T-helper 22 cell (primary cell): ENCODE measurements at places on chromosomes 4 and X.

GRCh38 chr4:100823066-100823992 lies 305.5 kb upstream of the EMCN start:
- DNase-seq, result no peak

DNA sequence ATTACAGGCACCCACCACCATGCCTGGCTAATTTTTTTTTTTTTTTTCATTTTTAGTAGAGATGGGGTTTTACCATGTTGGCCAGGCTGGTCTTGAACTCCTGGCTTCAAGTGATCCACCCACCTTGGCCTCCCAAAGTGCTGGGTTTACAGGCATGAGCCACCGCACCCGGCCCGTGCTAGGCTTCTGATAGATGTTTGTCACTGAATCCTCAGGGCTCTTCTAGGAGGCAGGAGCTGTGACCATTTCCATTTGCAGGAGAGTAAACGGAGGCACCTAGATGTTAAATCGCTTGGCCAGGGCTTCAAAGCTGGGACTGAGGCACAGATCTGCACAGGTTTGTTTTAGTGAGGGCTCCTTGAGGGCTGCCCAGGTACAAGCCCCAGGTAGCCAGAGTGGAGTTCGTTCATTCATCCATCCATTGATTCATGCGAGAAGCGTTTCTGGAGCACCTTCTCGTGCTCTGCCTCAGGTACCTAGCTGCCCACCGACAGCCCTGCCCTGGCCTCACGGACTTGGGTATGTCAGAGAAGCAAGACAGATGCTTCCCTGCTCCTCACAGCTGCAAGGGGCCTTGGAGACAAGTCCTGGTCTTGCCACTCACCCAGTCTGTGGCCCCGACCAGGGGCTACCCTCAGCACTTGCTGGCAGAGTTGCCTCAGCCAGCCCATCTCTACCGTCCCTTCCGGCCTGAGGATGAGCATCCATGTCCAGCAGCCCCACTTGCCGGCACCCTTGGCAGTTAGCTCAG lies 106.4 kb downstream of the PSAPL1 start:
- no peak for DNase-seq

DNA sequence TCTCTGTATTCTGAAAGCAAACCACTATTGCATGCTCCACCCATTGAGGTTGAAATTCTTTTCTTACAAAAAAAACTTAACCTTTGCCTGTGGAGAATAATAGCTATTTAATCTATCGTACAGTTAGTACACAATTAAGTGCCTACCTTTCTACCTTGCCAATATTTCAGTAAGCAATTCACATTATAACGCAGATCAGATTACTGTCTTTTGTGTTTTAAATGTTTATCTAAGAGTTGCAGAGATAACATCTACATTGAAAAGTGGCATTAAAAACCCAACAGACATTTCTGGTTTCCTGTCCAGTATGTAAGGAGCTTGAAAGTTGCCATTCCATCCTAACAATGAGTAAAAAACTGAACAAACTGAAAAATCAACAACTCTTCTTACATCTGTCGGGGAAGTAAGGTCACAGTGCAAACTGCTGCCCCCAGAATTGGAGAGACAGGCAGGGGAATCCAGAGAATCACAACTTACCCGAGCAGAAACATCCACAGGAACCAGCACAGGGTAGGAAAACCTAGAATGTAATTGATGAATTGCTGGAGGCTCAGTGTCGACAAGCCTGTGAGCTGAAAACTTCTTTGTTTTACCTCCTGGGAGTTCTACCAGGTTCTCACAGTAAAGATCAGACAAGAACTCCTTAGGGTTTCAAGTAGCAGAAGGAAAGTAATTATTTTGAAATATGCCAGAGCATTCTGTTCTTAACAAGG lies 27.3 kb upstream of the ACSL4 start:
- DNase-seq, result no peak

GRCh38 chr4:95156452-95156765 lies 392.4 kb downstream of the UNC5C start:
- DNase-seq, result no peak

DNA sequence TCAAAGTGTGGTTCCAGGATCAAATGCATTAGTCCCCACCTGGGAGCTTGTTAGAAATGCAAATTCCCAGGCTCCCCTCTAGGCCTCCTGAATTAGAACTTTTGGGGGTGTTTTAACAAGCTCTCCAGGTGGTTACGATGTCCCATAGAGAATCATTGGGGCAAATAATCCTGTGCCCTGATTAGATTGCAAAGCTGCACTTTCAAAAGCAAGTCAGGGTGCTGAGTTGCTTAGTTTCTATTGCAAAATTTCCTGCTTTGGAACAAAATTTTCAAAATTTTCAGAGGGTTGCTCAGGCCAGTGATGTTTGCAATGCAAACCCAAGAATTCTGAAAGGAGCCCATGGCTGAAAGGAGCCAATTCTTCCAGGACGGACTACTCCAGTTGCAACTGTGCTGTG lies 71.0 kb downstream of the MGST2 start:
- DNase-seq, result no peak

- no peak for DNase-seq
These were observed 33.4 kb upstream of the KLHL34 start for GRCh38 chrX:21691512-21692018.

DNA sequence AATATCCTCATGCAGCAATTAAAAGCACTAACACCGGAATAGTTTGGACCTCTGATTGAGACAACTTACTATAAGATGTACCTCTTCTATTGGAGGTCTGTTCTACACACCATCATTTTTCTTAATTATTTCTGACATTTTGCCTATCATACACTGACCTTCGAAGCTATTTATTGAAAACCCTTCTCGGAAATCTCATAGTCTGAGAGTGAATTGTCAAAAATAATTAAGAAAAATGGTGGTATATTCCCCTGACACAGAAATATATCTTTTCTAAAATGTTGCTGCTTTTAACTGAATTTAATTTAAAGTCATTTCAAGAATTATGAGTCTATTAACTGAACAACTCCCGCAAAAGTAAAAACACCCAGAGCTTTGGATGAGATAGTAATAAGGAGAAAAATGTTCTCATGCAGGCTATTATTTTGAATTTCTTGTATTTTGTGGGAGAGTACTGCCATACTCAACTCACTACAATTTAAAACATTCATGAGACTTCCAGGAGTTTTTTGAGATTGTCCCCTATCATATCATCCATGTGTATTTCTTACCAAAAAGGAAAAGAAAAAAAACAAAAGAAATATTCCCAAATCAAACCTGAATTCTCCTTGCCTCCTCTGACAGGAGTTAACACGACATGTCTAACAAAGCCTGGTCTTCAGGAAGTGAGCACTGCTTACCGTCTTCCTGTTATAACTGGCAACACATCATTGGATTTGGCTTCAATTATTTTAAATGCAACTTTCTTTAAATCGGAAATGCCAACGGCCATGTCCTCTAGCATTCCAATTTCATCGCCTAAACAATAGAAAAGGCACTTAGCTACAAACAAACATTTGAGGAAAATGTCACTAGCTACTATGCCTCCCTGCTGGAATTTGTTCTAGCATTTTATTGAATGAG lies 485.3 kb downstream of the IL15 start:
- no peak for DNase-seq

- DNase-seq, result no peak
These were observed 584.2 kb upstream of the FTHL17 start for GRCh38 chrX:31656013-31656412.

GRCh38 chr4:10032625-10033024 lies 11.3 kb upstream of the SLC2A9 start:
- no peak for DNase-seq

DNA sequence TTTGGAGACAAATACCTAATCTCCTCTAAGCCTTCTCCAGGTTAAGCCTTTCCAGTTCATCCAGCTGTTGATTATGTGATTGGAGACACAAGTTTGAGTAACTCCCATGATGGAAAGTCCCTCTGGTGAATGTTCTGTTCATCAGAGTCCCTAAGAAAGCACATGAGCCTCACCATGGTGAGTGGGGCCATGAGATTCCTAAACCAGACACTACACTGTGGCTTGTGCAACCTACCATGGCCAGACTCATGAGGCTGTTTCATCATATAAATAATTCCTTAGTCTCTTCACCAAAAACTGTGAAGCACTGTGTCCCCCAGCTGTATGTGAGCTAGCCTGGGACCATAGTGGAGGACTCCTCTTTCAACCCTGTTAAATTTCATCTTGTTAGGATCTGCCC lies 14.4 kb downstream of the PKD2 start:
- DNase-seq, result no peak

DNA sequence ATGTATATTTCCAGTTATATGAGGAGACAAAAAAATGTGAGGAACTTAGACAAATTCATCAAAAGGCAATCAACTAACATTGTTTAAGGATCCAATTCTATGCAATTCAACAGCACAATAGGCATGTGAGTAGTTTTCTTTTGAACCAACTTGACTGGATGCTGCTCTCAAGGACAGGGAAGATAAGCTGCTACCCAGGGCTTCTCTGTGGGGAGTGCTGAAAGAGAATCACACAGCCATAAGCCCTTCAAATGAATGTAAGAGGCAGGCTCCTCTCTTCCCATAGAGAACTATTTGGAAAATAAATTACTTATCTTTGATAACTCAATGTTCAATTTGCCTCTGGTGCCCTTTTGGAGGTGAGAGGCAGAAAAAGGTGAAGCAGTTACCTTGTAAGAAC lies 1413.6 kb downstream of the PCDH7 start:
- no peak for DNase-seq

- DNase-seq, result peak; percentile 38
These were observed 22.8 kb downstream of the CFAP99 start for GRCh38 chr4:2441393-2442174.

DNA sequence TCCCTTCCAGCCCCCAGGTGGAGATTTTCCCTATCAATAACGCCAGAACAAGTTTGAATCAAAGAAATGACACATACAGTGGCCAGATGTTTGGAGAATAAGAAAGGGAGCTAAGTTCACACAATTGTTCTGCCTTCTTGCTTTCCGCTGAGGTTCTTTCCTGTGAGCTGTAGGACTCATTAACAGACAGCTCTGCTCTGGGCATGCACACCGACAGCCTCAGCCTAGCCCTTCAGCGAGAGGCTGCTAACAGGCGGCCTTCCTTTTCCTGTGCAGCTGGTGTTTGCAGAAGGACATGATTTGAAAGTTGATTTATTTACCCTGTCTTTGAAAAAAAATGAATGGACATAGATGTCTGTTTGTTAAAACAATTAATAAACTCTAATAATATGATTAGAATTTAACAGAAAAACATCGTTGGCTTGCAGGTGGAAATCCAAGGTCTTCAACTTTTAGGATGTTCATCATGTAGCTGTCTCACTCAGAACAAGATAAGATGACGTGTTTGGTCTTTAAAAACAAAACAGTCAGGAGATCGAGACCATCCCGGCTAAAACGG lies 183.3 kb downstream of the KDR start:
- DNase-seq, result no peak

DNA sequence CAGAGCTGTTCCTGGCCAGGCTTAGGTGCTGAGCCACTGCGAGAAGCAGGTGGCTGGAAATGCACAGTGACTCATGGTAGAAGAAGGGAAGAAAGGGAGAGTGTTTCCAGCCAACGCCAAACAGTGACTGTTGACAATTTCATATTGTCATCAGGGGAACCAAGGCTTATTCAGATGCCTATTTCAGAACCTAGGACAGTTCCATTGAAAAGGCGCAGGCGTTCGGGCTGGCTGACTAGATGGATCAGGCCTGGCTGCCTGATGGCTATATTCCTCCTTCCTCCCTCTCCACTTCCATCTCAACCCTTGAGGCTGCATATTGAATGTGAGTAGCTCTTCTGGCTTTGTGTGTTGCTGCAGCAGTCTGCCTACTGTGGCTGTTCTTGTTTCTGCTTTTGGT lies 73.0 kb upstream of the FRMPD4 start:
- DNase-seq, result no peak

GRCh38 chr4:88628746-88629145 lies 36.5 kb downstream of the HERC3 start:
- DNase-seq, result no peak

DNA sequence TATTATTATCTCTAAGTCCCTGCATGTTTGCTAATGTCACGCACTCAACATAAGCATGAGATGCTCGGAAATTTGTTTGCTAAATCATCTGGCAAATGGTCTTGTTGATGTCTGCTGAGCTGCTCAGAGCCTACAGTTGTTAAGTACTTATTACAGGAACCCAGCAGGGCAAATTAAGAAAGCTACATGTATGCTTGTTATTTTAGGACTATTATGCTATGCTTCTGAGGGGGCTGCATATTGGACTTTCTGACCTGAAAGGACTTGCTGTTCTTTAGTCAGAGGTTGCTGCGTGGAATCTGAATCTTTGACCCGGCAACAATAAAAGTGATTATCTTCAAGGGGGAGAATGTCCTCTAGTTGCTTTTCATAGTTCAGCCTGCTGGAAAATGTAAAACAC lies 36.3 kb upstream of the TENM3 start:
- DNase-seq, result no peak

- no peak for DNase-seq
These were observed 428.6 kb downstream of the ADGRL3 start for GRCh38 chr4:61628727-61629126.

DNA sequence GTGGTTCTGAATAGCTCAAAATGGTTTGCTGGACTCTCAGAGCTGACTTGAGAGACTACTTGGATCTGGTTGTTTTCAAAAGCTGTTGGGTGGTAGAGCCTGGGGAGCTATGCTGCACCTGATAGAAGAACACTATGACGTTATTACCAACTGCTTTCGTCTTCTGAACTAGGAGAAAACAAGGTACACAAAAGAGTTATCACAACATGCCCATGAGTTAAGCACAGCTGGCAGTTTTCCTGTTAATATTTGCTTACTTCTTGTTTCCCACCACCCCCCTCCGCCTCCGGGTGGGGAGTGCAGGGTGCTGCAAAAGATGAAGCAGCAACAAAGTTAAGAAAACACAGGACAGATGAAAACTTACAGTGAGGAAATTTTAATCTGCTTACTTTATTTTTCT lies 69.1 kb downstream of the RASL11B start:
- no peak for DNase-seq

- no peak for DNase-seq
These were observed 144.9 kb downstream of the C4orf33 start for GRCh38 chr4:129240816-129241215.

DNA sequence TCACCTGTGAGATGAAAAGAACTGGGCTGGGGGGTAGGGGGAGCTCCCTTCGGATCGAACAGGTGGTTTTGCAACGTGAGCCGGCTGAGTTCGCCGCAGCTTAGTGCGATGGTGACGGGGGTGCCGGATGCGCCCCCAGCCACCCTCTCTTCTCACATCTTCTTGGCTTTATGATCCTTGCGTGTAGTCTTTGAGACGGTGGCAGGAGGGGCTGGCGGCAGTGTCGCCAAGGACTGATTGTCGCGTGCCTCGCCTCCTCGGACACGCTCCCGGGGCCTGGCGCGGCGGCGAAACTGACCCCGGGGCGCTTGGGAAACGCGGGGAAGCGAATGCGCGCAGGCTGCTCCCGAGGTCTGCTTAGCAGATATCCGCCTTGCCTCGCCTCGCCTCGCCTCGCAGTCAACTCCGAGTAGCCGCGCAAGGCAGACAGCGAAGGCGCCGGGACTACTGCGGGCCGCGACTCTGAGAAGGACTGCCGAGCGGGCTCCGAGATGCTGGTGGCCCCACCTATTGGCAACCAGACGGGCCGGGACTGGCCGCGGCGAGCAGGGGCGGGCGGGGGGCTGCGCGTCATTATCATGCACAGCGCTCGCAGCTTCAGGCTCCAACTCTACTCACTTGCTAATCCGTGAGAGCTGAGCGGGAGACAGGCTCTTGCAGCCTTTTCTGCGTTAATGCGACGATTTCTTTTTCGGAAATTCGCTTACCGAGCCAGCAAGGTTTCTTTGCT lies 1.5 kb downstream of the GRID2 start:
- DNase-seq, result no peak
